SW 1271 (cell line): ENCODE measurements at places on chromosomes 1 and 21.

DNA sequence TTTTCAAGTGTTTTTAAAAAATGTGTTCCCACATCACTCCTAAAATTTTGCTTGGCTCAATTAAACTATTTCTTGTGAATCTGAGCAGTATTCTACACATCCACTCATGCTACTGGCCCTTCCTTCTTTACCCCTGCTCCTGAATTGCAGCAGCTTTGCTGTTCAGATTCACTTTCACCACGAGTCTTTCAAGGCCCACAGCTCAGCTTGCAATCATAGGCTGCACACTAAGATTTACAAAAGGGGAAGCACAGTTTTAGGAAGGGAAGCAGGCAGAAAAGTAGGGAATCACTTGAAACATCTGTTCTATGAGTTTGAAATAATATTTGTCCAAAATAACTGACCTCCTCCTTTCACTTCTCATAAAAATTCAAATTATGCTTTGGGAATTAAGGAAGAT, 70.9 kb upstream of the EDEM3 start:
- no peak for DNase-seq

DNA sequence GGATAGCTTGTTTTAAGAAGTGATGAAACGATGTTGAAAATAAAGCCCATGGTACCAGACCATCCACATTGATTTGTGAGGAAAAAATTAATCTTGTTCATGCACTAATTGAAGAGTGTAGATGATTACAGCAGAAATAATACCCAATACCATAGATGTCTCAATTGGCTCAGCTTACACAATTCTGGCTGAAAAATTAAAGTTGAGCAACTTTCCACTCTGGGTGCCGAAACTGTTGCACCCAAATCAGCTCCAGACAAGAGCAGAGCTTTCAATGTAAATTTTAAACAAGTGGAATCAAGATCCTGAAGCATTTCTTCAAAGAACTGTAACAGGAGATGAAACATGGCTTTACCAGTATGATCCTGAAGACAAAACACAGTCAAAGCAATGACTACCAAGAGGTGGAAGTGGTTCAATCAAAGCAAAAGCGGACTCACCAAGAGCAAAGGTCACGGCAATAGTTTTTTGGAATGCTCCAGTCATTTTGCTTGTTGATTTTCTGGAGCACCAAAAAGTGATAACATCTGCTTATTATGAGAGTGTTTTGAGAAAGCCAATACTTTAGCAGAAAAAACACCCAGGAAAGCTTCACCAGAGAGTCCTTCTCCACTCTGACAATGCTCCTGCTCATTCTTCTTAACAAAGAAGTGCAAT, 16.1 kb upstream of the KCNA3 start:
- no peak for DNase-seq

DNA sequence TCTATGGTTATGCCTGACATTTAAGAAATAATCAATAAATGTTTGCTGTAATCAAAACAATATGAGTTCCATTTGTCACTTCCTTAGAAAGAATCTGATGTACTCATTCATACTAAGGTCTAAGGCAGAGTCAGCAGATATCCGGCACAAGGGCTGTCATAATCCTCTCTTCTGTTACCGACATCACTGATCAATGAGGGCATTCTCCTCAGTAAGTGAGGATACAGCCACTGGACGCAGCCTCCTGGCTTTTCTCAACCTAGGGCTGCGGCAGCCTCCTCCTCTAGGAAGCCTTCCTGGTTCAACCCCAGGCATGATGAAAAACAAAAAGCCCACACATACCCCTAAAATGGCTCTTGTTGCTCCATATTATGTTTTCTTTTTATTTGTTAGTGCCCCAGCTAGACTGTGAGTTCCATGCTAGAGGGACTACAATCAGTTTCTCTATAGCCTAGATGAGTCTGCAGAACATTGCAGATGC, 40.7 kb upstream of the TENT5C start:
- DNase-seq: no peak

DNA sequence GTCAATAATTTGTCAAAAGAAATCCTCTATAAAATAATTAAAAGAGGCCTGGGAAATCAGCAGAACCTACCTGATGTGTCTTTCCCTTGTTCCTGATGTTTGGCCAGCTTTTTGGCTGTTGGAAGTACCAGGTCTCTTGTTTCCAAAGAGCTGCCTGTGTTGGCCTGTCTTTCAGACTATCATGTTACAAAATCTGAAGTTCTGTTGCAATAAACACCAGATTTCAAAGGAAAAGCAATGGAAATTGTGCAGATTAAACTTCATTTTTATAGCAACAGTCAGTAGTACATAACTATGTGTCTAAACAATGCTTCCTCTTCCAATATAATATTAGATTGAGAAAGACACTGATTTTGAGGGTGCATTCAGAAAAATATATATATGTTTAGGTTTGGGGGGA, 647.2 kb upstream of the CXADR start:
- DNase-seq: no peak

GRCh38 chr1:87404296-87404695, 75.6 kb downstream of the LMO4 start:
- no peak for DNase-seq

DNA sequence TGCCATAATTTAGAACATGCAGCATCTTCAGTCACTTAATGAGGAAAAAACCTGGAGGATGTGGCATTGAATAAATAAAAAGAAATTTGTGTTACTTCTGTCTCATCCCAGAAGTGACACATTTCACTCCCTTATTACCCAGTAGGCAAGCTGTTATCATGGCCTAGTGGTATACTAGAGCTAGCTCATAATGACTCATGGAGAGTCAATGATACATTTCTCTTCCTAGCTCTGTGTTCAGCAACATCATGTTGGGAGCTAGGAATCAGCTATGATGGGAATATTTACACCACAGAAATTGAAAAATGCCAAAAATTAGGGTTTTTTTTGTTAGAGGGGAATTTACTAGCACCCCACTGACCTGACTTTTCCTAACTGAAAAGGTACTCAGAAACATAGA, 182.7 kb downstream of the HMCN1 start:
- no peak for DNase-seq

GRCh38 chr1:96292141-96292540, 429.4 kb upstream of the PTBP2 start:
- DNase-seq: no peak

DNA sequence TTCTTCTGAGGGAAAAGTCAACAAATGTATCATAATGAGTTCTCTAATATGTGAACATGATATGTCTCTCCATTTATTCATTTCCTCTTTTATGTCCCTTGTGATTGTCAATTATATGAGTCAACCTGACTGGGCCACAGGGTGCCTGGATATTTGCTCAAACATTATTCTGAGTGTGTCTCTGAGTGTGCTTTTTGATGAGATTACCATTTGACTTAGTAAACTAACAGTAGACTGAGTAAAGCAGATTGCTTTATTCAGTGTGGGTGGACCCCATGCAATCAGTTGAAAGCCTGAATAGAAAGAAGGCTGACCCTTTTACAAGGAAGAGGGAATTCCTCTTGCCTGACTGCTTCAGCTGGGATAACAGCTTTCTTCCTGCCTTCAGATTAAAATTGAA, 142.6 kb downstream of the SLC35F3 start:
- no peak for DNase-seq

- no peak for DNase-seq
Measured at GRCh38 chr21:14955936-14956520, 108.8 kb downstream of the NRIP1 start.

- no peak for DNase-seq
Measured at GRCh38 chr1:3707298-3707938, 44.8 kb upstream of the CCDC27 start.
